Activated CD4-positive, alpha-beta memory T cell treated with anti-CD3 and anti-CD28 coated beads, Interleukin-2, amount 10 ng/mL, durations not matched to agents 7 days and 5 days (primary cell): ENCODE measurements at places on chromosomes 6 and 20. TPM values are rescaled to one million over a fixed set of nuclear protein-coding genes. Genes with fewer than 3 reads are reported as not detected.
A peak's percentile ranks its signal among the peaks of the same experiment; 100 is the strongest.

The NRSN1 gene
- not detected for total RNA-seq

- H3K4me1 ChIP-seq, result no peaks in the 10 kb centered on the region
- H3K27ac ChIP-seq, result no peak overlapping the region
- H3K4me3 ChIP-seq, result no peak overlapping the region
- DNase-seq, result no peak
- no peaks in the 10 kb centered on the region for H3K36me3 ChIP-seq
Observed at GRCh38 chr6:34350137-34350933, 42.1 kb downstream of the NUDT3 start.

DNA sequence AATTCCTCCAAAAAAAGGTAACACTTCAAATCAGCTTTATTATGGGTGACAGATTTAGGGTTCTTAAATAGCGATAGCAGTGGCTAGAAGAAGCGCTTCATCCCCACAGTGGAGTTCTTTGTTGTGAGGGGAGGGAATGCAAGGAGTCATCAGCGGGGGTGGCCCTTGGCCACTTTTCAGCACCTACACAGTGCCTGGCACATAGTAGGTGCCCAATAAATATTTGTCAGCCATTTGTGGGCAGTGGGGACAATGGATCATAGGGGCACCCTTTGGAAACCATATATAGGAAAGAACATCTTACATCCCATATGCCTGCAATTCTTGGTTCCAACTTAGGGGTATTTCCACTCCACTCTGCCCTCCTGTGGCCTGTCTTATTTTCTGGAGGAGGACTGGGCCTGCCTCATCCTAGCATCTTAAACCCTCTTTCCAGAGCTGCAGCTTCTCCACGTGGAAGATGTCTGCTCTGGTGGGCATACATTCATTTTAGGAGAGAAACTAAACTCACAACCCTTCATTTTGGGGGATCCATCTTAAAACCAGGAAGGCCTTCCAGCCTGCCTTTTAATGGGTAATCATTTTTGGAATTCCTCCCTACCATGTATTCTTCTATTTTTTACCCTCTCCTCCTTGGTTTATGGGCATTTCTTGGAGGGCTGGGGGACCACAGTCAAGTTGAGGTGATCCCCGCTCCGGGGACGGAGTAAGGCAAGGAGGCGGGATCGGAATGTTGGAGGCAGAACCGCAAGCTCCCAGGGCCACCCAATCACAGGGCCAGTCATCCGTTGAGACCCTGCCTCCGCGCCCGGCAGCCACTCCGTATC is 2.6 kb upstream of the GPSM3 start:
- H3K36me3 ChIP-seq, result peaks cover 24% of the 10 kb centered on the region
- DNase-seq, result peak; percentile 53
- H3K4me3 ChIP-seq, result peak overlapping the region; percentile 95
- no peaks in the 10 kb centered on the region for H3K27me3 ChIP-seq
- H3K4me1 ChIP-seq, result peaks cover 35% of the 10 kb centered on the region

- no peak overlapping the region for H3K27ac ChIP-seq
- H3K4me3 ChIP-seq, result no peak overlapping the region
- H3K27me3 ChIP-seq, result no peaks in the 10 kb centered on the region
- H3K36me3 ChIP-seq, result no peaks in the 10 kb centered on the region
Observed at GRCh38 chr6:85747093-85747492, 104.4 kb upstream of the SYNCRIP start.

- no peaks in the 10 kb centered on the region for H3K27me3 ChIP-seq
- no peak overlapping the region for H3K27ac ChIP-seq
- no peak overlapping the region for H3K4me3 ChIP-seq
Observed at GRCh38 chr6:82507112-82507511, 143.5 kb downstream of the TPBG start.
